ENCODE measurements at places on chromosomes 3 and 15.

- no peak for DNase-seq
Measured at GRCh38 chr3:41277790-41278465, 78.6 kb downstream of the CTNNB1 start.

GRCh38 chr3:106007512-106007911 is 138.7 kb upstream of the CBLB start:
- DNase-seq: no peak

DNA sequence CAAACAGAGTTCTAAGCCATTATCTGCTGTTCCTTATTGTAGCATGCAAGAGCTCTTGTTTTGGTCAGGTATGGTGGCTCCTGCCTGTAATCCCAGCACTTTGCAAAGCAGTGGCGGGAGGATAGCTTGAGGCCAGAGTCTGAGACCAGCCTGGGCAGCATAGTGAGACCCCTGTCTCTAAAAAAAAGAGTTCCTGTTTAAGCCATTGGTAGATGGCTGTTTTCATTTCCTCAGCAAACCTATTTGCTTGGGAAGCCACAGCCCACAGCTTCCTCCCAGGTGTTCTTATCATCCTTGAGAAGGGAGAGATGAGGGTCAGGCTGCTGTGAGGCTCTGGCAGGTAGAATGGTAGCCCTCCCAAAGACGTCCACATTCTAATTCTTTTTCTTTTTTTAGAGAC is 24.4 kb upstream of the FAM81A start:
- no peak for DNase-seq

- no peak for DNase-seq
Measured at GRCh38 chr3:151015767-151016477, 43.4 kb upstream of the CLRN1 start.

DNA sequence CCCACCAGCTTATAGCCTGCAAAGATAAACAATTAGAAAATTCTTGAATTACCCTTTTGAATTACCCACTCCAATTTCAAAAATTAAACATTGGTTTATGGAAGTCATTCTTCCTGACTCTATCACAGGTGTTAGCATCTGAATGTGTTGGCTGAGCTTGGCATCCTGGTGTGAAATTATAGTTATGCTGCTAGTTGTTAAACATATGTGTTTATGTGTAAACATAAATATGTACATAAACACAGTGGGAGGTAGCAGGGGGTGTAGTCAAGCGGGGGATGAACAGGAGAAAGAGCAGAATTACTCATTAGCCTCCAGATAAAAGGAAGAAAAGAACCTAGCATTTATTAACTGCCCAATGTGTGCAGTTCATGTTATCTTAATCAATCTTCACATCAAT is 530.2 kb downstream of the MCTP2 start:
- DNase-seq: no peak

Data from activated effector memory CD4-positive, alpha-beta T cell treated with Interleukin-2 at 50 U/mL for 16 hours (primary cell).